ENCODE measurements at places on chromosomes 6 and 20. TPM values are rescaled to one million over a fixed set of nuclear protein-coding genes. Genes with fewer than 3 reads are reported as not detected.

Gene PI3
- total RNA-seq: 165 TPM

Gene ERVFRD-1
- total RNA-seq: 0.09 TPM

Gene GLP1R
- 0.26 TPM for total RNA-seq

Gene TDP2
- 33.9 TPM for total RNA-seq

Gene THBS2
- 34.7 TPM for total RNA-seq

Gene DEFB132
- not detected for total RNA-seq

Gene ACTL10
- 2.3 TPM for total RNA-seq

Gene MRS2
- 32.6 TPM for total RNA-seq

Gene OR12D3
- total RNA-seq: not detected

Measured in left lung (tissue), 14 donors.